ENCODE measurements at places on chromosomes 6 and 20. TPM values are rescaled to one million over a fixed set of nuclear protein-coding genes. Genes with fewer than 3 reads are reported as not detected.

GRCh38 chr20:22949331-22950109 lies 85.6 kb upstream of the SSTR4 start:
- no peak for DNase-seq

DNA sequence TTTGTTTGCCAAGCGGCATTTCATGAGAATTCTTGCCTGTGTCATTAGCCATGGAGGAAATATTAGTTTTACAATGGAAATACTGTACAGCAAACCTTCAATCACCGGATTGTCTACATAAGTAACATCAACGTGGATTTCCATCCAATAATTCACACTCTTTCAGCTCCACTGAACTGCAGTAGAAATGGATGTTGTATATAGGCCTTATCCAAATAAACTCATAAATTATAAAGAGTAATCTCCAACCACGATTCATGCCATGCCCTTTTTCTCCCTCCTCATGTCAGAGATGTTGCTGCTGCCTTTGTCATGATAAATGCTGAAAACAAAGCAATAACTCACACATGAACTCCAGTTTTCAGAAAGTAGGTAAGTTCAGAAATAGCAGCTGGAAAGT lies 54.9 kb upstream of the EYS start:
- DNase-seq, result no peak

DNA sequence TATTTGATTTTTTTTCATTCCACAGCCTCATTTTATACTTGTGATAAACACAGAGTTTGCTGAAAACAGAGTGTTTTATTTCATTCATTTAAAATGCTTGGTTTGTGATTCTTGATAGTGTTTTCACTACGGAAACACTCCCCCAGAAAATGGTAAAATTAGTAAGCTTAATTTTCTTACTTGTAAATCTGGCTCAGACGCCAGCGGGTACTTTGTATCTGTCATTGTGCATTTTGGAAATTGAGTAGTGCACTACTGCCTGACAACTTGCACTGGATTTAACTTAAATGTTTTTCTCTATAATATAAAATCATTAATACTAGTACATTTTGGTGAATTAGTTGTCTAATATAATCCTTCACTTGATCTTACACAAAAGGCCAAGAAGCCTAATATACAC lies 37.0 kb upstream of the HINT3 start:
- DNase-seq, result no peak

GRCh38 chr6:39137245-39137644 lies 22.3 kb upstream of the SAYSD1 start:
- no peak for DNase-seq

GRCh38 chr20:22465622-22466446 lies 118.5 kb downstream of the FOXA2 start:
- no peak for DNase-seq

The SLC12A5 gene
- total RNA-seq, result not detected

The BCAS1 gene
- total RNA-seq, result not detected

DNA sequence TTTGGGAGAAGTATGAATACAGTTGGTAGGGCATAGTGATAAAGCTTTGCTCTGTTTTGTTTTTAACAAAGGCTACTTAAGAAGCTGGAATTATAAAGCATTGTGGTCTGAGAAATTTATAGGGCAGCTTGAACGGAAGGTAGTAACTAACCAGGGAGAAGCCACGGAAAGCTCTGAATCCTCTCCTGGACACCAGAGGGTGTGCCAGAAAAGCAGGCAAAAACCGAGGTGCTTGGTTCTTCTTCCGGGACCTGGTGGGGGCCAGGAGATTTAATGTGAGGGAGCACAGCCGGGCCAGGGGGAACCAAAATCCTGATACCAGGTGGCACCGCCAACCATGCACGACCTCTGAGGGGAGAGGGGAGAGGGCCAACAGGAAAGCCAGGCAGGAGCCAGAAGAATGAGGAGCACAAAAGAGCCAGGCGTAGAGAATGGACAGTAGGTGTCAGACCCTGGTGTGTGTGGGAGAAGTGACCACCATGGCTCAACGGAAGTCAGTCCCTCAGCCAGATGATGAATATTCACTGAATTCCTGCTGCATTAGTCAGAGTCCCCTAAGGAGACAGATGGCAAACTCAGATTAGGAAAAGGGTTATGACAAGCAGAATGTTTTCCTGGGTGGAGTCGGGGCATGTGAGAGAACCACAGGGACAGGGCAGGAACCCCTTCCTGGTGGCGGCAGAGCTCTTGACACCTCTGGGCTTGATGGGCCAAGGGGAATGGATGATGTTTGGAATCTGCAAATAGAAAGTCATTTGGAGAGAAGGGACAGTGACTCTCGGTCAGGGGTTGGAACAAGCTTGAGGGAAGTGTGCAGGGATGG lies 262.3 kb downstream of the ZNF217 start:
- DNase-seq, result no peak

DNA sequence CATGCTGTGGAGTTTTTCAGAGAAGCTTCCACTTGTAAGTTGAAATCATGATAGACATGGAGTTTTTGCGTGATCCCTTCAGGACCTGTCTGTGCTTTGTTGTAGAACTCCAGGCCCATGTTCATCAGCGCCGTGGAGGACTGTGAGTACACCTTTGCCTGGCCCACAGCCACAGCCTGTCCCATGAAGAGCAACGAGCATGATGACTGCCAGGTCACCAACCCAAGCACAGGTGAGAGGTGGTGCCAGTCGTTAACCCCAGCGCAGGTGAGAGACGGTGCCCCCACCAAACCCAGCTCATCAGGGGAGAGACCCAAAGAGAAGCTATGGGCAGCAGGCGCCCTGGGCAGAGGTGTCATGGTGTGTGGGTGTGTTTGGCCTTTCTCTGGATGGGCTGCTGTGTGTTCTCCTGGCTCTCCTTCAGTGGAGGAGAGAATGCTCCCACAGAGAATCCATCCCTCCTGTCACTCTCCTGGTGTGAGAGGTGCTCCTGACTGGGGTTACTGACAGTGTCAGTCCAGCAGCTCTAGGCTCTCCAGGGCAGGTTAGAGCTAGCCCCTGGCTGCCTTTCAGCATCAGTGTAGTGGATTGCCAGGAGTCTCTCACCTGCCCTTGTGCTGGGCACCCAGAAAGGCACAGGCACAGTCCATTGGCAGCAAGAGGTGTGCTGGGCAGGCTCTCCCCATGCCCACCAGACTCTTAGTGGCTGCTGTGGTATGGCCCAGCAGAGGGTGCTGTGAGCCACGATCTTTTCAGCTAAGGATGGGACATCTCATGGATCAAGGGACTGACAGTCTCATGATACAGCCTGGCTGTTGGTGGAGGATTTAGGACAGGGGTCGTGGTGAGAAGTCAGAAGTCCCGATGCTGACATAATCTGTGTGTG lies 49.6 kb upstream of the SLC22A1 start:
- DNase-seq, result no peak

GRCh38 chr20:4811661-4812181 lies 90.0 kb downstream of the PRND start:
- DNase-seq, result peak; percentile 72

GRCh38 chr20:14069796-14070195 lies 74.5 kb downstream of the MACROD2 start:
- DNase-seq, result no peak

The SLC22A2 gene
- not detected for total RNA-seq

GRCh38 chr6:169844946-169845345 lies 93.5 kb downstream of the ERMARD start:
- DNase-seq, result no peak
